Urinary bladder (tissue), 4 donors: ENCODE measurements at places on chromosomes 2 and 18.

DNA sequence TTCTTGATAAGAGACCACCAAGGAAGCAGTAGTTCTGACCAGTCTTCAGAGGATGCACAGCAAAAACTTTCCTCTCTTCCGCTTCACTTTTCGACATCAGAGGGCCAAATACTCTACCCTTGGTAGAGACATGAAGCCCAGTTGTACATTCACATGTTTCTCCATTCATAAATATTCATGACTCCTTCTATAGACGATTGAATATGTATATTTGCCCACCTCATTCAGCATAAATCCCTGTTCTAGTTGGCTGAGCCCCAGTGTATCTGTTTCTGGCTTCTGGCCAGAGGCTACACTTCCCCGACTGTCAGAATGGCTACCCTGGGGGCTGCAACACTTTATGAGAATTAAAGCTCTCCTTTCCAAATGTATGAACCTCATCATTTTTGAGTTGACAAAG is 258.5 kb downstream of the ASXL3 start:
- DNase-seq: no peak

- no peak for DNase-seq
These were observed 182.5 kb downstream of the PRKCE start for GRCh38 chr2:45833968-45834344.

DNA sequence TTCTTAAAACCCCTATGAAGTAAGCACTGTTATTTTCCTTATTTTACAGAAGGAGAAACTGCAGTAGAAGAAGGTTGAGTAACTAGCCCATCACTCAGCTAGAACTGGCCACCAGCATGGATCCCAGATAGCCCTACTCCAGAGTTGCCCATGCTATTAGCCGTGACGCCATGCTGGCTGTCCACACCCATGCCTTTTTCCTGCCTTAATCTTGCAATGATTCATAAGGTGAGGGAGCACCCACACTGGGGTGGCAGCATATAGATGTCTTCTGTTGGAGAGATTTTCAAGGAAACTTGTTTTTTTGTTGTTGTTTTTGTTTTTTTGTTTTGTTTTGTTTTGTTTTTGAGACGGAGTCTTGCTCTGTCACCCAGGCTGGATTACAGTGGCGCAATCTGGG is 204.1 kb upstream of the HAAO start:
- no peak for DNase-seq

GRCh38 chr2:43880952-43881351 is 42.2 kb downstream of the ABCG8 start:
- no peak for DNase-seq

DNA sequence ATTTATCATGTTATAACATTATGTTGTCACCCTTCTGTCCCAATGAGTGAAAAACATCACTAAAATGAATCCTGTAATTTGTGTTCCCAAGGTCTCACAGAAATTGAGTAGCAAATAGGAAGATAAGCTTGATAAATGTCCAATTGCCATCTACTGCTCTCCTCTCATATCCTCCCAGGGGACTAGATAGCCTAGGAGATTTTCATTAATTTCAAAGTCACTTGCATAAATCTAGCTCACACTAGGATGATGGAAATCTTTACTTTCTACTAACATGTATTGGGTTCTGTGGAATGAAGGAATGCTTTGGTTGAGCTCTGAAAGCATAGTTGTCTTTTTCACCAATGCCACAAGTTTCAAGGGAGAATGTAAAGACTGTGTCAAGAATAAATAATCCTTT is 605.5 kb upstream of the CDH7 start:
- no peak for DNase-seq

DNA sequence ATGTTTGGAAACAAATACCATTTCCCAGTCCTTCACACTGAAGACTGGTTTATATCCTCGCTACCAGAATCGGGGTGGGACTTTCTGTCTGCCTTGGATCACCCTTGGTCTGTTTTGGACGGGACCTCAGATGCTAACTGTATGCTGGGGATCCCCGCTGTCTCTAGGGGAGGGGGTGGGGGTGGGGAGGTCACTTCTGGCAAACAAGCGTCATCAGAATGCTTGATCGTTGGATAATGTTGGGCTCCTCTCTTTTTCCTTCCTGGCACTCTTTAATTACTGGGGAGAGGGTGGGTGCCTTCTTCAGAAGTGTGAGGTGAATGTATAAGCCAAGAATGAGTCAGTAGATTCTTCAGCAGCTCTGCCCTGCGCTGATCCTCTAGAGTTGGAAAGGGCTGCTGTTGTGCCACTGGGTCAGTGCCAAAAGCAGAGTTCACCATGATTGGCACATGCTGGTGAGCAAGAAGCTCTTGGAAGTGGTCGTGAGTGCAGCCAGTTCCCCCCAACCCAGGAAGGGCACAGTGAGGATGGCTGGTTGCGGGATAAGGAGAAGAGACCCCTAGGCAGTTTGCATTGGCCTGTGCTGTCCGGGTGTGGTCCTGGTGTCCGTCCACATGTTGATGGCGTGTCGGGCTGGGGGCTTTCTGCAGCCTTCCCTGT is 32.2 kb downstream of the DGKD start:
- no peak for DNase-seq

GRCh38 chr18:79680100-79680879 is 687 bp downstream of the CTDP1 start:
- DNase-seq: no peak

GRCh38 chr2:15563227-15564100 is 2.3 kb upstream of the NBAS start:
- DNase-seq: no peak
